ENCODE measurements at places on chromosomes 6 and 20. TPM values are rescaled to one million over a fixed set of nuclear protein-coding genes. Genes with fewer than 3 reads are reported as not detected.

Gene GCM1
- not detected for polyA plus RNA-seq

Gene COL11A2
- polyA plus RNA-seq: 41.7 TPM

Gene RAET1L
- polyA plus RNA-seq: not detected

Gene JPH2
- 105 TPM for polyA plus RNA-seq

Gene CTAGE9
- polyA plus RNA-seq: 0.10 TPM

Gene HIVEP1
- 19.8 TPM for polyA plus RNA-seq

Gene POPDC3
- 80.4 TPM for polyA plus RNA-seq

Gene B3GALT4
- polyA plus RNA-seq: 1.6 TPM

Gene CST9
- not detected for polyA plus RNA-seq

Gene CRYBG1
- 2.0 TPM for polyA plus RNA-seq
